ENCODE measurements at places on chromosomes 7 and 10.
A peak's percentile ranks its signal among the peaks of the same experiment; 100 is the strongest.

DNA sequence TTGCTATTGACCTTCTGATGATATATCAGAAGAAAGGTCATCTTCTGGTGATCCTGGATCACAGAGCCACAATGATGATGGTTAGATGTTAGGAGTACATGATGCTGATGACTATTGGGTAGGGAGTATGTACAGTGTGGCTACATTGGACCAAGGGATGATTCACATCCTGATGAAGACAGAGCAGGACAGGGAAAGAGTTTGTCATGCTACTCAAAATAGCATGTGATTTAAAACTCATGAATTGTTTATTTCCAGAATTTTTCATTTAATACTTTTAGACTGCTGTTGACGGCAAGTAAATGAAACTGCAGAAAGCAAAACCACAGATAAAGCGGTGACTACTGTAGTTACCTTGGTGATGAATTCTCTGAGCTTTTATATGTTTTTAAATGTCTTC lies 397.3 kb downstream of the PPP1R3A start:
- DNase-seq = no peak

- no peak for DNase-seq
These were observed 125.6 kb downstream of the CXCL12 start for GRCh38 chr10:44259090-44259874.

DNA sequence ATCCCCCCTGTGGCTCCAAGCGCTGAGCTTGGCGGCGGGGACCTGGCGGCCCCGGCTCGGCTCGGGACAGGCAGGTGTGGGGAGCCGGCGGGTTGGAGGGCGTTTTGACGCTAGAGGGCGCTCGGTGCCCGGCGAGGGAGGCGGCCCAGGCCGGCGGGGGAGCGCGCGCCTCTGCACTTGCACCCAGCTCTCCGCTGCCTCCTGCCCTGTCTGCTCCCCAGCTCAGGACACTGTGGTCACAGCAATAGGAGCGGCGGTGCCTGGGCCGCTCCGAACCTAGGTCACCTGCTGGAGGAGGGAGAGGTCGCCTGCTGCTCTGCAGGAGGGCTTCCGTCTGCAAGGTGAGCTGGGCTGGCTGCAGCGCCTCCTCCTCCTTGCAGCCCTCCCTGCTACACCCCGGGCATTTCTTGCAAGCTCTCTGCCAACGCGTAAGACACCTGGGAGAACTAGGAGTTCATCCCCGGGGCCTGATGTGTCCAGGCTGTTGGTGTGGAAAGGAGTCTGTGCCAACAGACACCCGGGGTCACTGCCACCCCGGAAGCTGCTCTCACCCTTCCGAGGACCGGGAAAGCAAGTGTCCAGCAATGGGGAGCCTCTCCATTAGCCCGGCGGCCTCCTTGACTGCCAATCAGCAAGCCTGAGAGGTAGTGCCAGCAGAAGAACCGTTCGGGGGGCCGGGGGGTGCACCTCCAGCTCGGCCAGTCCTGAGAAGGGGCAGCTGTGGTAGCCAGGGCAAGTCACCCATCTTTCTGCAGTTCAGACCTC lies 620.4 kb downstream of the GALNT17 start:
- peak; percentile 81 for DNase-seq

DNA sequence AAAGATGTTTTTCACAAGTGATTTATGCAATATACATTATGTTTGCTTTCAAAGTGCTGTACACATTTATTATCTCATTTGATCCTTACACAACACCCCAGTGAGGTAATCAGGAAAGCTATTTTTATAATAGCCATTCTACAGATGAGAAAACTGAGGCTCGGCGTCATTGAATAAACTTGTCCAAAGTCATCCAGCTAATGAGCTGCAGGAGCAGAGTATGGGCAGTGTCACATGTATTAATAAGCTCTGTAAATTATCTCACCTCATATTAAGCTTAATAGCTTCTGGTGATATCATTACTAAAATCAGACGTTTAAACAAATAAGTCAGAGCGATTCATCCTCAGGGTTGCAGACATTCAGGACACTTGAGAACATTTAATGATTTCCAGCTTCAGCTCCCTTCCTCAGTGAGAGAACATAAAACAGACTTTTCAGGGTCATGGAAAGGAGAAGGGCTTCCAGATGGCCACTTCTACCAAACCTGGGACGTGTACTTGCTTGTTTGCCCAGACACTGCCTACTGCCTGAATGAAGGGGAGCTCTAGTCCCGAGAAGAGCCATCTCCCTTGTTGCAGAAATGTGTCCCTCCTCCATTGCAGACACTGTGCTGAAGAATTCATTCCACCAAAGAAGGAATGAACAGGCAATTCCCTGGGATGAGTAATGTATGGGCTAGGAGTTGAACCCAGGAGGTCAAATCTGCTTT lies 20.5 kb upstream of the FZD1 start:
- peak; percentile 24 for DNase-seq

DNA sequence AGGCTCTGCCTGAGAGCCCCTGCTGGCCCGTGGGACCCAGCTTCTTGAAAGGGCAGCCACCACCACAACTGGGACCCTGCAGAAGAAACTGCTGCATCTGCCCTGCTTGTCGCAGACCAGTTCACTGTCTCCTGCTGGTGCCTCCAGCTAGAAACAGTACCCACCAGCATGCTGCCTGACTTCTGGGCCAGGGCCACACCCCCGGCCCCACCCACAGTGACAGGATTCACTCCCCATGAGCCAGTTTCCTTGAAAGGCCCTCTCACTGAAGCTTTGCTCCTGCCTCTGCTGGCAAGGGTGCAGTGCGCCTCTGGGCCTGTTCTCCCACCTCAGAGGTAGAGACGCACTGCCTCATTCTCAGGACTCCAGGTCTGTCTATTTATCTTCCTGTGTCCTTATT lies 32.4 kb downstream of the ANXA11 start:
- peak; percentile 55 for DNase-seq

- DNase-seq = peak; percentile 80
These were observed 431 bp downstream of the ZYX start for GRCh38 chr7:143381427-143382125.

DNA sequence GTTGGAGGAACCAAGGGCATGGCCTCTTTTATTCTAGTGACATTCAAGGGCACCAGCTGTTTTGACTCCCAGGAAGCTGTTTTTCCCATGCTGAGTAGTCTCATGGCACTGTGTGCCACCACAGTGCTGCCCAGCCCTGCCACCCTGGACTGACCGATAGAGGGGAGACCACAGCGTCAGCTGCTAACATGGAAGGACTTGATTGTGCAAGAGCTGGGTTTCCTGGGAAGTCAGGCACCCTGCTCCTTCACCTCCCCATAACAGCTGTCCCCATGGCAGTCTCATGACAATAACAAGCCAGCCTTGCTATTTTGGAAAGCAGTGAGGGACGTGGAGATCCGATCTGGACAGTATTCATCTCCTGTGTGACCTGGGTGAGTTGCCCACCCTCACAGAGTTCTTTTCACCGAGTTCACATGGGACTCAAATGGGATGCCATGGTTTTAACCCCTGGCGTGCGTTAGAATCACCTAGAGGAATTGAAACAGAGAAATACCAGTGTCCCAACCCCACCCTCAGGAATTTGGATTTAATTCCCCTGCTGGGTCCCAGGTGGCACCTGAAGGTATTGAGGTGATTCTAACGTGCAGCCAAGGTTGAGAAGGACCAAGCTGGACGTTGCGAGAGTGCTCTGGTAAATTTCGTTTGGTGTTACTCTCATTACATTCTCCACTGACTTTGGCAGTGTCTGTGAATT lies 174.8 kb downstream of the CELF2 start:
- no peak for DNase-seq

GRCh38 chr7:29285444-29285793 lies 90.8 kb downstream of the CHN2 start:
- peak; percentile 53 for DNase-seq

- peak; percentile 70 for DNase-seq
These were observed 197.4 kb downstream of the JCAD start for GRCh38 chr10:29861811-29862505.

DNA sequence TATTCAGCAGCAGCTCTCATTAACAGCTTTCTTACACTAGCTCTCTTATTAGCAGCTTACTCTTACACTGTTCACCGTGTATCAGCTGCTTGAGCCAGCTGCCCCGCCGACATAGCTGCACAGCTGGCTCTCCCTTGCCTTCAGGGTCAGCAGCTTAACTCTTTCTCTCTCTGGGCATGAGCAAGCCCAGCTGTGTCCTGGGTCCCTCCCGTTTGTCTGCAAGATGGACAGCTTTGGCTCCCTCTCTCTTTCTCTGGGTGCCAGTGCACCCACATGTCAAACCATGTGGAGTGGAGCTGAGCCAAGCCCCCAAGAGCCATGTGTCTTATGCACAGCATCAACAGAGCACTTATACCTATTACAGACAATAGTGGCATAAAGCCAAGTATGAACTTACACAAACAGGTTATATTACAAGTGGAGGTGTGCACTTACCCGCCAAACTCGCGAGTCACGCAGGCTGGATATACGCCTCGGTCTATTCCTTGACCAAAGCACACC lies 35.7 kb upstream of the MTPAP start:
- DNase-seq = peak; percentile 31

DNA sequence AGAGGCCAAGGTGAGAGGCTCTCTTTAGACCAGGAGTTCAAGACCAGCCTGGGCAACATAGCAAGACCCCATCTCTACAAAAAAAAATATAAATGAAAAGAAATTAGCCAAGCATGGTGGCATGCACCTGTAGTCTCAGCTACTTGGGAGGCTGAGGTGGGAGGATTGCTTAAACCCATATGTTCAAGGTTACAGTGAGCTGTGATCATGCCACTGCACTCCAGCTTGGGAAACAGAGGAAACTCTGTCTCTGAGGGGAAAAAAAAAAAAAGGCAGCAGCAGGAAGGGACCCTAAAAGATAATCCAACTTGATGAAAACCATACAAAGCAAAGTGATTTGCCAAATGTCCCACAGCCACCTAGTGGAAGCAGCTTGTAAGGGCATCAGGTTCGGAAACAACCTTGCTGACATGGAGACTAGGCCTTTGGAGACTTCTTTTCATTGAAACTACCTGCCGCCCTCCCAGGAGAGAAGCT lies 15.6 kb upstream of the PBLD start:
- DNase-seq = peak; percentile 68

DNA sequence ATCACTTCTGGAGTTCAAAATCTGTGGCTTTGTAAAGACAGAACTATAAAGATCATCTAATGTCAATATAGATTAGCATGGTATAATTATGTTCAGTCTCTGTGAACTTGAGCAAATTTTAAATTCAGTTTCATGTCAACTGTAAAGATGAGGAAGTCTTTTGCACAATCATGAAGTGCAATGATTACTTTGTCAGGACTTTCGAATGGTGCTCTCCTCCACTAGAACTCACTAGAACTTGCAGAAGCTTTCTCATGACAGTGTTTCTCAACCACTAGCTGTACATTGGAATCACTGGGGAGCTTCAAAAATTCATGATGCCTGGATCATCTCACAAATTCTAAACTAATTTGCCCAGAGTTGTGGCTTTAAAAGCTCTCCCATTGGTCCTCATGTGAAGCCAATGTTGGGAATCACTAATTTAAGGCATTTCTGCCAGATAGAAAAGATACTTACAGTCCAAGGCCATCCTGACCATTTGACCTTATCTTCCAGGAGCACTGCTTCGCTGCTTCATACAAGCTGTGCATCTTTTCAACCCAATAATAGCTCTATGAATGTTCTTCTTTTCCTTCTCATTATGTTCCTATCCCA lies 12.9 kb downstream of the OR2AE1 start:
- no peak for DNase-seq

GRCh38 chr7:26305090-26305868 lies 13.6 kb downstream of the SNX10 start:
- no peak for DNase-seq

DNA sequence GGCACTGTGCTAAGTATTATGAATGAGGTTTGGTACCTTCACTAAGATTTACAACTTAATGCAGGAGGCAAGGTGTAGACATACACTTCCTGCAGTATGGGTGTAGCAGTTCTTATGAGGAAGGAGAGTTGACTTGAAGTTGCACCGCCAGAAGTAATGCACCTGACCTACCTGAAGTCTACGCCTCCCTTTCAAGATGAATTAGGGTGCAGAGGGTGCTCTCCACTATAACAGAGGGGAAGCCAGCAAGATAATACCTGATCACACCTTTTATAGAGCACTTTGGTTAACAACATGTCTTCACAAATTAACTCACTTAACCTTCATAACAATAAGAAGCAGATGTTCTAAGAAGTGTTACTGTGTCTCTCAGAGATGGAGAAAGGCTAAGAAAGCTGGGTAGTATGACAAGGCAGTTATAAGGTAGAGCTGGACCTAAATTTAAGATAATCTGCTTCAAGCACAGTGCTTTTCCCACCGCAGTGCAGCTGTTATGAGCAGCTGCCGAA lies 552 bp upstream of the RAB18 start:
- DNase-seq = no peak

DNA sequence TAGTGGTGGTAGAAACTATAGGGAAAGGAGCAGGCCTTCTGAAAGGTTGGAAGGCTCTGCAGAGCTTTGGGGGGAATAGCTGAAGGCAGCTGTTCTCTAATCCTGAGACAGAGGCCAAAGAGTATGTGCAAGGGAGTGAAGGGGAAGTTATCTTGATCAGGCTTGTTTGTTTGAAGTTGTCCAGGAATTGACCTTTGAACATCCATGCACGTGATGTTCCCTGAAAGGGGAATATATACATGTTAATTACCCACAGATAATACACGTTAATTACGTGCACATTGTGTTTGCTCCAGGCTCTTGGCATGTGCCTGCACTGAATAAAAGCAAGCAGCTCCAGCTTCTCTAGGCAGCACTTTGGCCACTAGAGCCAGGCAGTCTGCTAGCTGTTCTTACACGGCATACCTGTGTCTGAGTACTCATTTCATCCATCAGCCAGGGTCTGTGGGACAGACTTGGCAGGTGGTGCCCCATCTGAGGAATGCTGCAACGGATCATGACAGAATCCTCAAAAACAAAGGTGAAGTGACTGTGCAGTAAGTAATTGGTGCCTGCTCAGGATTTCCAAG lies 18.0 kb upstream of the STARD3NL start:
- DNase-seq = no peak

DNA sequence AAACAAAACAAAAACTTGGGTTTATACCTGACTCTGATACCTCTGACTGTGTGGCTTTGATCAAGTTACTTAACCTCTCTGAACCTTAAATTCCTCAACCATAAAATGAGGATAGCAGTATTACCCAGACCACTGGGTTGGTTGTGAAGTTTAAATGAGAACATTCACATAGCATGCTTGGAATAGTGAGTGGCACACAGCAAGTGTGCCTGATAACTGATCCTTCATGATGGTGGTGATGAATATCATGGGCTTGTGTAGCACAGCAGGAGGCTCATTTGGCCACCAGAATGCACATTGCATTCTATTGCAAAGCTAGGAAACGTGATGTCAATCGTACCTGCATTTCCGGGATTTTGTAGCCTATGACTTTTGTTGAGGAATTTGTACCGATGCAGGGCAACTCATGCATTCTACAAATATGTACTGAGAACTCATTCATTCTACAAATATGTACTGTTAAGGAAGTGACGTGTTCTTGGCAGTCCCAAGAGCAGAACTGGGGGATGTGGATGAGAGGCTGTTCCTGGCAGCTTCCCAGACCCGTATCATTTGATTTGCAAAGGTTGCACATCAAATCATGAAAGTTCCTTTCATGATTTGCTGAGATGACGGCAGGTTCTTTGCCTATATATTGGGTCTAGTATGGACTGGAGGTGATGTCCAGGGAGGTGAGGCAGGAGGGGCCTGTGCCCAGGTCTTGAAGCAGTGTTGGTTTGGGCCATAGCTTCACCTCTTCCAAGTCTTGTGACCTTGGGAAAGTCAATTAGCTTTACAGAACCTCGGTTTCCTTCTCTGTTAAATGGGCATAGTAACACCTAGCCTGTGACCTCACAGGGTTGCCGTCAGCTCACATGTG lies 94.6 kb upstream of the SMNDC1 start:
- DNase-seq = peak; percentile 88

Data from AG20443 (cell line).